Endothelial cell (in vitro differentiated cells): ENCODE measurements at places on chromosomes 4 and X. TPM values are rescaled to one million over a fixed set of nuclear protein-coding genes. Genes with fewer than 3 reads are reported as not detected.

Gene PPP4R3C
- not detected for total RNA-seq

DNA sequence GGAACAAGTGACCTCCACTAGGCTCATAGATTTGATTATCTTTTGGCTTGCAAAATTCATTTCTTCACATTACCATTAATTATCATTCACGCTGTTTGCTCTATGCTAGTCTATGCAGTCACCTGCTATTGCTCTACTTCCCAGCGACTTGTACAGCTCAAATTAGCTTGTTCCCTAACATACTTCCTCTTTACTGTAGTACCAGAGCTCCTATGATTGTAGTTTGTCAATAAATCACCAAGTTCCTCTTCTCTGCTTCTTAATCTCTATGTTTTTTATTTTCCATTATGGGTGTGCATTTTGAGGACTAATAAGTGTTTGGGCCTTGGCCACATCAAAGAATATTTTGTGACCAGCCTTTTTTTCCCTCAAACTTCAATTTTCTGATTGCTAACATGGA is 6.2 kb upstream of the GSPT2 start:
- H3K27me3 ChIP-seq: peaks cover 4% of the 10 kb centered on the region
- no peak overlapping the region for H3K4me3 ChIP-seq
- H3K36me3 ChIP-seq: no peaks in the 10 kb centered on the region

DNA sequence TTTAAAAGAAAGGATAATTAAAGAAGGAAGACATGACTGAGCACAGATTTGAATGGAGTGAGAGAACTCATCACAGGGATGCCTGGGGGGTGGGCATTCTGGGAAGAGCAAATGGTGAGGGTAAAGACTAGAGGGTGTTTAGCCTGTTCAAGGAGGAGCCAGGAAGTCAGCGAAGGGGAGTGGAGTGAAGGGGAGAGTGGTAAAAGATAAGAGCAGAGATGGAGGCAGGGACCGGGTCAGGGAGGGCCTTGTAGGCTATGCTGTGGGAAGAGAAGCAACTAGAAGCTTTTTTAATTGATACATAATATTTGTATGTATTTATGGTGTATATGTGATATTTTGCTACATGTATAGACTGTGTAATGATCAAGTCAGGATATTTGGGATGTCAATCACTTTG is 2.2 kb upstream of the VGLL1 start:
- no peak overlapping the region for H3K27ac ChIP-seq
- H3K36me3 ChIP-seq: no peaks in the 10 kb centered on the region
- H3K27me3 ChIP-seq: peaks cover 1% of the 10 kb centered on the region
- no peak overlapping the region for H3K4me3 ChIP-seq
- no peak for DNase-seq

GRCh38 chr4:26589705-26590104 is 5.8 kb downstream of the TBC1D19 start:
- H3K4me1 ChIP-seq: no peaks in the 10 kb centered on the region
- H3K27me3 ChIP-seq: no peaks in the 10 kb centered on the region
- DNase-seq: no peak
- no peak overlapping the region for H3K27ac ChIP-seq
